ENCODE measurements at places on chromosomes 3 and 15.

DNA sequence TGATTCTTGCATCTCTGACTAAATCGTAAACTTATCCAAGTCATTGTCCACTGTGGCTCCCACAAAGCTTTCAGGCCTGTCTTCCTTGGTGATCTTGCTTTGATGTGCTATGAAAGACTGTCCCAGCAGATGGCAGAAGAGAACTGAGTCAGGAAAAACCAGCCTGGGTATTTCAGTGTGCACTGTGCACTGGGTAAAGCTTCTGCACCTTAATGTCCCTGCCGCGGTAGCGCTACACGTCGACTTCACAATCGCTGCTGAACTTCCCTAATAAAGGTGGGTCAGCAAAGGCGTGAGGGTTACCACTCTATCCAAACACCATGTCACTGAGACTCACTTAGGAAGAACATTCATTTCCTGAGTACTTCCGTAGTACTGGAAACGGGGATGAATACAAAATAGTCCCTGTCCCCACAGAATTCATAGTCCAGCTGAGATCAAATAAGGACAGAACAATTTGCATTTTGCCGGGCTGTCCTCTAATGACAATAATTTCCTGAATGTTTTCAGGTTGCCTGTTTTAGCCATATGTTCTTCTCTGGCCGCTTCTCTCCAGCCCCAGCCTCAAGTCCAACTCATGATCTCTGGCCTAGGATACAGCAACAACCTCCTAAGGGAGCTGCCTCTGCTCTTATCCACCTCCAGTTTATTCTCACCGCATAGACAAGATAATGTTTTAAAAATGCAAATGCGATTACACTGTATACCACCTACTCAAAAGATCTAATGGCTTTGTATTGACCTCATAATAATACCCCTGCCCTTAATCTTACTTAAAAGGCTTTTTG is 83.6 kb upstream of the AKAP13 start:
- H3K4me3 ChIP-seq: peak overlapping the region; percentile 57
- no peak overlapping the region for H3K27ac ChIP-seq
- H3K36me3 ChIP-seq: no peaks in the 10 kb centered on the region
- H3K4me1 ChIP-seq: no peaks in the 10 kb centered on the region
- DNase-seq: peak; percentile 59
- no peaks in the 10 kb centered on the region for H3K27me3 ChIP-seq

- H3K27ac ChIP-seq: peak overlapping the region; percentile 85
- no peaks in the 10 kb centered on the region for H3K36me3 ChIP-seq
- no peak overlapping the region for H3K4me3 ChIP-seq
- no peak for DNase-seq
- H3K4me1 ChIP-seq: peaks cover 54% of the 10 kb centered on the region
These were observed 109.9 kb downstream of the OXNAD1 start for GRCh38 chr3:16374935-16375245.

GRCh38 chr3:59566481-59566975 is 516.7 kb upstream of the CFAP20DC start:
- no peaks in the 10 kb centered on the region for H3K27me3 ChIP-seq
- no peaks in the 10 kb centered on the region for H3K36me3 ChIP-seq
- DNase-seq: no peak
- no peak overlapping the region for H3K27ac ChIP-seq
- H3K4me3 ChIP-seq: no peak overlapping the region

DNA sequence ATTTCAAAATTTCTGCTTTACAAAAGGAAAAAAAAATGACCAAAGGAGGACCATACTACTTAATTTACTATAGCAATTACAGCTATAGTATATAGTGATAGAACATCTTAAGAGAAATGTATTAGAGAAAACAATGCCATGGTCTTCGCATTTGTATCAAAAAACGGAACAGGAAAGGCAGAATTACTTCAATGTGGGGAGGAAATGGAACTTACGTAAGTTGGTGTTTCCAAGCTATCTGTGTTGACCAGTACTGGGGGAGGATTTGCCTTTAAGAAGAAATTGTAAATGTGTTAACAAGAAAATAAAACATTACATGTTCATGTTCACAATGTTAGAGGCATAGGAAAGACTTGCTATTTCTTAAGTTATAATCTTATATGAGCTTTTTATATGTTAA is 119.9 kb upstream of the MELTF start:
- H3K27me3 ChIP-seq: no peaks in the 10 kb centered on the region
- H3K4me3 ChIP-seq: no peak overlapping the region
- peaks cover 9% of the 10 kb centered on the region for H3K4me1 ChIP-seq
- DNase-seq: no peak

- no peak overlapping the region for H3K4me3 ChIP-seq
- H3K27me3 ChIP-seq: no peaks in the 10 kb centered on the region
- no peaks in the 10 kb centered on the region for H3K4me1 ChIP-seq
- DNase-seq: no peak
- no peaks in the 10 kb centered on the region for H3K36me3 ChIP-seq
- no peak overlapping the region for H3K27ac ChIP-seq
These were observed 79.4 kb upstream of the OSTN start for GRCh38 chr3:191119415-191120295.

Measured in psoas muscle (tissue), 8 donors.